ENCODE measurements at places on chromosomes 1 and 21.

GRCh38 chr1:67700220-67700619 lies 15.2 kb downstream of the GADD45A start:
- no peak for DNase-seq

- no peak for DNase-seq
Measured at GRCh38 chr21:26943921-26944320, 23.0 kb downstream of the ADAMTS5 start.

DNA sequence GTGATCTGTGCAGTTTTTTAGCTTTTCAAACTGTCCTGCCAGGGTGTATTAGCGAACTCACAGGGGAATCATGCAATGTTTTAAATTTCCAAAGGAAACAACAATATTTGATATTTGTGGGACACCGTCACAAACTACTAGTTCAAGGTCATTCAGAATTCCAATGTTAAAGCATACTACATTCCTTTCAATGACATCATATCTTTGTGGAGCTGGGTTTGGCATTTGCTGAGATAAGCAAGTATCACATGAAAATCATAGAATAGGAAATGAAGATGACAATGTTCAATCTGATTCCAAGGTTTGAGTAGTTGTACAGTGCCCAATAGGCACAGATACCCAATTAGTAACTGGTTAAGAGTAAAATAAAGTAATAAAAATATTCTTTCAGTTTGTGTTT lies 35.6 kb downstream of the NUF2 start:
- no peak for DNase-seq

DNA sequence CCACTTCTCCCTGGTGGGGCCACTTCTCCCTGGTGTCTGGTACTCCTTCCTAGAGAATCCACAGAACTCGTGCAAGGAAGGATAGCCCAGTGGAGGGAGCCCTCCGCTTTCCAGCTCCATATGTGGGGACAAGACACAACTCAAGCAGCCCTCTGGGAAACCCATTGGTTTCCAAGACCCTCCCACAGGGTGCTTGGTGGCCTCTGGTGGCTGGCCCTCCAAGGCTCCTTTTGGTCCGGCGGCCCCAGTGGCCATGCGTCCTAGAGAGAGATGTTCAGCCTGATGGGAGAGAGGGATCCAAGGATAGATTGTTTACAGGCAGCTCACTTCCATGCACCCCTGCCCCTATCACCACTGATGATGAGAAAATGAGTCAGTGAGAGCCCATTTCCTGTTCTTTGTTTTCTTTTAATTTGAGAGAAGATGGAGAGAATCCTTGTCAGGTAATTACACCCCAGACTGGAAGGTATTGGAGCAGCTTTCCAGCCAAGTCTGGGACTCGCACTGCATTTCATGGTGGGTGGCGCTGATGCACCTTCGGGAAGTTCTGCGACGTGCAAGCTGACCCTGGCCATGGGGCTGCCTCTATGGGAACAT lies 486.2 kb upstream of the VAMP3 start:
- DNase-seq = no peak

DNA sequence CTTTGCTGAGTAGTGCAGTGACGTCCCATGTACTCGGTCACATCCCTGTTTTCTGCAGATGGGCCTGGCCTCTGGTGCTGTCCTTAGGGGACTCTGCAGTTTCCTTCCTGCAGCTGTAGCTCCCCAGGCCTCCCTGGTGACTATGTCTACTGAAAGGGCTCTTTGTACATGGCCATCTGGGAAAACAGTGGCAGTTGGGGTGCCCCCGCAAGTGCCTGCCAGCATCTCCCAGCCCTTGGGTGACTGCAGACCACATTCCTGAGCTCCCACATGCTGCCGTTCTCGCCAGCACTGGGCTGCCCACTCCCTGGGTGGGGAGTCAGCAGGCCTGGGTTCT lies 37.5 kb upstream of the KCNA10 start:
- no peak for DNase-seq

- DNase-seq = no peak
Measured at GRCh38 chr1:201675143-201675542, 136.2 kb downstream of the NAV1 start.

- peak; percentile 18 for DNase-seq
Measured at GRCh38 chr21:32096411-32096810, 182.4 kb downstream of the MIS18A start.

DNA sequence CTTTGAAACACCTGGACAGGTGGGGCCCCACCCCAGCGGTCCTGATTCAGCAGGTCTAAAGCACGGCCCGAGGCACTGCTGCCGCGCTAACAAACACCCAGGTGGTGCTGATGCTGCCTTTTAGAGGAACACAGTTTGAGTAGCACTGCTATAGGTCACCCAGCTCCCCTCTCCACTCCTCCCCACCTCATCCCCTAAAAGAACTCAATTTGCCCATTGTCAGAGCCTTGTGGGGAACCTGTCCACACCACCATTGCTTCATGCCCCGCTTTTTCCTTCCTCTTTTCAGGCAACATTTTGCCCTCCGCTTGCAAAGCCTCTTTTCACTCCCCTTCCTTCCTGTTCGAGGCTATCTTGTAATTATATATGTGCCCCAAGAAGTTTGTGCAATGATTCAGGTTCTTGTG lies 26.2 kb upstream of the PADI4 start:
- peak; percentile 81 for DNase-seq

GRCh38 chr21:29431680-29432079 lies 133.0 kb downstream of the BACH1 start:
- DNase-seq = no peak

- DNase-seq = peak; percentile 18
Measured at GRCh38 chr21:14273736-14274538, 58.0 kb downstream of the RBM11 start.

DNA sequence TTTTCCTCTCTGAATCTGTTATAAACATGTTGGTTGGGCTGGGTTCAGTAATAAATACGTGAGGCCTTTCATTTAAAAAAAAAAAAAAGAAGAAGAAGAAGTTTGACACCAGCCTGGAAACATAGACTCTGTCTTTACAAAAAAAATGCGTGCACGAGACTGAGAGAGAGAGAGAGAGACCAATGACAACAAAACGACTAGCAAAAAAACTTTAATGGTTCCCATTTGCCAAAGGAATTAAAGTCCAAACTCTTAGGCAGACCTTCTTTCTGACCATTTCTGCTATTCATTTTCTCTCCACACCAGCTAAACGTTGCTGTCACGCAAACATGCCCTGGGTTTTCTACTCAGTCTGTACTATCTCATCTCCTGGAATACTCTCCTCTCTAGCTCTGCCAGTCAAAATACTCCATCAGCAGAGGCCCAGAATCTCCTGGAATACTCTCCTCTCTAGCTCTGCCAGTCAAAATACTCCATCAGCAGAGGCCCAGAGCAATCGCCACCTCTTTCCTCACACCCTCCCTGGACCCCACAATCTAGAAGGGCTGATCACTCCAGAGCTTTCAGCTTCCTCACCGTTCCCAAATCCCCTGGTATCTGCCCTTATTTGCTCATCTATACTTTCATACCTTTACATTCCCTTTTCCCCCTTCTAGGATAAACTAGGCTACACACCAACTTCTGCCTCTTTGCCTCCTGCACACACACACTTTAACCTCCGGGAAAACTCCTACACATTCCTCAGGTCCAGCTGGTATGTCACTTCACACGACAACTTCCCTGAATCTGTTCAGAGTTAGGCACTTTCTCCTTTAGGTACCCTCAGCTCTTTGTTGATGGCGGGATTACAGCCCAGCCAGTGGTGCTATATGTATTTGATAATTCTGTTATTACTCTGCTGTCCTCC lies 100.0 kb downstream of the CDC7 start:
- DNase-seq = no peak

DNA sequence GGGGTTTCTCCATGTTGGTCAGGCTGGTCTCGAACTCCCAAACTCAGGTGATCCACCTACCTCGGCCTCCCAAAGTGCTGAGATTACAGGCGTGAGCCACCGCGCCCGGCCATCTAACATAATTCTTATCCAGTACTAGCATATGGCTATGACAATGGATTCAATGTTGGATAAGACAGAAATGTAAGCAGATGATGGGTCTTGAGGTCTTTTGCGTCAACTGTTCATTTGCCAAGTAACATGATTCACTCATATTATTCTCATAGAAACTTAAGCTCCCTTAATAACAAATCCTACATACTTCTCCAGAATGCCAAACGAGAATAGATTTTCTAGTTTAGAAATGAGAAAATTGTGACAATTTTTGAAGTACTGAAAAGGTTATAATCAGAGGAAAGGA lies 170.3 kb downstream of the RGS7 start:
- DNase-seq = no peak

GRCh38 chr1:198123133-198123532 lies 33.7 kb upstream of the NEK7 start:
- DNase-seq = no peak

- no peak for DNase-seq
Measured at GRCh38 chr1:7424352-7424890, 346.7 kb upstream of the VAMP3 start.

DNA sequence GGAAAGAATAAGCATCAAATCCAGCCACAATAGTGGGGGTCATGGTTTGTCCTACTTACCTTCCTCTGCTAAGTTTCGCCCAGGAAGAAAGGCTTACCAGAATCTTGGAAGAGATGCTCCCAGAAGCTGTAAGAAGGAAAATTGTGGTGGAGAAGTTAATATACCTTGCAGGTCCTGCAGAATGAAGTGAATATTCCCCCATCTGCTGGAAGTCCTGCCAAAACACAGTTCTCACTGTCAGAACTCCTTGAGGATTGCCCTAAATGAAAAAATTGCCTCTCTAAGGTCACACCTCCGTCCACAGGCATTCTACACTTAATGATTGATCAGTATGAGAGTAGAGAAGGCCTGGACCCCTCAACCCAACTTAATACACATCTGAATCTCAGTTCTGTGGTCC lies 78.4 kb upstream of the RGS21 start:
- no peak for DNase-seq

DNA sequence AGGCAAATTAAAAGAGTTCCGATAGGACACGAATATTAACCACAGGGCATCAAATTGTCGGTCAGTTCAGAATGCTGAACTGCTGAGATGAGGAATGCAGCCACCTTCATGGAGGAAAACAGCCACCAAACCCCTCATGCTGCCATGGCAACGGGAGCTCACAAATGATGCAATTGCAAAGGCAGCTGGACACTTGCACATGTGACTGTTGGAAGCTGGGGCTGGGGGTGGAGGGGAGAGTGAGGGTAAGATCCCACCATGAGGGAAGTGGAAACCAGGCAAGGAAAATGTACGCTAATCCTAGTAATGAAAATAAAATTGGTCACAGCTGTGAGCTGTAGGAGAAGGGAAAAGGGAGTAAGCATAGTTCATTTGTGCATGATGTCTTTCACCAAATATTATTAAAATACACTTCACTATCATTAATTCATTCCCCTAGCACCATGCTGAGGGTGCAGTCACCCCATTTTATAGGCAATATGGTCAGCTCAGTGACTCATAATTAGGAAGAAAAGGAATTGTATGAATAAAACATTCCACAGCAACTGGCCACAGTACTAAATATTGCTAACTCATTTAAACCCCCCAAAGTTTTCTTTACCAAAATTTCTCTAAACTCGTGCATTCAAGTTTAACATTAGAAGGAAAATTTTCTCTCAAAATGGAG lies 15.3 kb downstream of the BECN2 start:
- peak; percentile 26 for DNase-seq

DNA sequence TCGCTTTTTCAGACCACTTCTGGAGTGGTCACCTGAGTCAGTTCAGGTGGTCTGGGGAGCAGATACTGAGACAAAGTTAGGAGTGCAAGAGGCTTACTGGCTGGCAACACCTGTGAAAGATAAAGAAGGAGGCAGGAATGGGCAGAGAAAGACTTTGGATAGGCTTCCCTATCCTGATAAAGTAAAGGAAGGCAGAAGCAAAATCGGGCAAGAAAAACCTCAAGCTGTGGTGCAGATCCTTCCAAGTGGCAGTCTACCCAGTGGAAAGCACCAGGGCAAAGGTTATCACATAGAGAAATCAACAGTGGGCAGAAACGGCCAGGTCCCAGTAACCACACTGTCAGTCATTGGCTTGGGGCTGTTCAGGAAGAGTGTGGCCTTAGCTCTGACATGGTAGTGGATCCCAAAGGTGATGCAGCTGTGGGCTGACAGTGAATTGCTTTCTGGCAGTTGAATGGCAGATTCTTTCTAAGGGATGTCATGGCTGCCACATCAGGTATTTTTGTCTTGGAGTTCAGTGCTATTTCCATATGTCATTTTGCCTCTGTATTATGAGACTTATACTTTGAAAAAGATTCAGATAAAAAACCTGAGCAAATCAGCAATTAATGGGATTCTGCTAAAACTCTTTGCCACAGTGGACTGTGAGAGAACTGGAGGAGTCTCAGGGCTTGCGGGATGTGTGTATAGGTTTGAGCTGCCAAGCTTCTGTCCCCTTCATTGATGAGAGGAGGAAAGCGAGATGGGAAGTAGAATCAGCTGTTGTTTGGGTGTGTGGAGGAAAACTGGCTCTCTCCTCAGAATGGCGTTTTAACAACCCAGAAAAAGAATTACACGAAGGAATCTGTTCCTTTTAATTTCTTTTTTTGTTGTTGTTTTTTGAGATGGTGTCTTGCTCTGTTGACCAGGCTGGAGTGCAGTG lies 8.1 kb upstream of the CGN start:
- DNase-seq = no peak

DNA sequence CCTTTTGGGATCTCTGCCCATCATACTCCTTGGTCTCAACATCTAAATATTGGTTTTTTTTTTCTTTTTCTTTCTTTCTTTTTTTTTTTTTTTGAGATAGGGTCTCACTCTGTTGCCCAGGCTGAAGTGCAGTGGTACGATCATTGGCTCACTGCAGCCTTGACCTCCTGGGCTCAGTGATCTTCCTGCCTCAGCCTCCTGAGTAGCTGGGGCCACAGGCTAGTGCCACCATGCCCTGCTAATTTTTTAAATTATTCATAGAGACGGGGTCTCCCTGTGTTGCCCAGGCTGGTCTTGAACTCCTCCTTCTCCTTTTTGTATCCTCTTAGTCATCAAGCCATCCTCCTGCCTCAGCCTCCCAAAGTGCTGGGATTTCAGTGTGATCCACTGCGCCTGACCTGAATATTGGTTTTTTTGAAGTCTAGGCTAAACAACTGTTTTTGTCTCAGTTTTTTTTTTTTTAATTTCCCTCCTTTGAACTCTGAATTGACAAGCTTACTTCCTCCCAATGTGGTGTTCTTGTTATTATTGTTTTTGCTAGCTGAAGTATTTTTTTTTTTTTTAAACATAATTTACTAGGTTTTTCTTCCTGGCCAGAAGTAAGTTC lies 30.9 kb downstream of the MAPKAPK2 start:
- DNase-seq = no peak

DNA sequence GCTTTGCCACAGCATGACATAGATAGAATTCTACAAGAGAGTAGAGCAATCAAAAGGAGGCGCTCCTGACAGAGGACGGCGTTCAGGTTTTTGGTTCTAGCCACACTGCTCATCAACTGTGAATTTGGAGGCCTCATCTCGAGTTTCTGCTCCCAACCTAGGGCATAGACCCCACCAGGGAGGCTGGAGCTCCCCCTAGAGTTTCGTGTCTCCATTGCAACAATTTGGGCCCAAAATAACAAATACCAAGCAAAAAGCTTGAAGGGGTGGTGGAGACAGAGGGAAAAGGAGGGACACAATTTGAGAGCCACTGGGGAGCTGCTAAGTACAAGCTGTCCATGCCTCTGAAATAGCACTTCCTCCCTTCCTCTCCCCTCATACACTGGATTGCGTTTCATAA lies 297.0 kb downstream of the GPATCH2 start:
- DNase-seq = peak; percentile 49

- DNase-seq = no peak
Measured at GRCh38 chr21:42447732-42448131, 44.0 kb downstream of the UBASH3A start.
